ENCODE measurements at places on chromosomes 13 and 19. TPM values are rescaled to one million over a fixed set of nuclear protein-coding genes. Genes with fewer than 3 reads are reported as not detected.

DNA sequence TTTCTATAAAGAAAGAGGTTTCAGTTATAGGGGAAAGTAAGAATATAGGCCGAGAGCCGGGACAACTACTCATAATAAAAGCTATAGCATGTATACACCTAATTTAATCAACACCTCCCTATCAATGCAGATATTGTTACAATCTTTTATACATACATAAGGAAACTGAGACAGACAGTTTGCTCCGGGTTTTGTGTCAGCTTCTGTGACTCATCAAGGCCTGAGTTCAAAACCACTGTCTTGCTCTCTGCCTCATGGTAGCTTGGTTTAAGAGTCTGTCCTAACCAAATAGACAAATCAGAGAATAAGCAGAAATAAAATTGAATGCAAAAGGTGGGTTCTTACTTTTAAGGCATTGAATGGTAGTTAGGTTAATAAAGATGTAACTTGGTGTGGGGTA lies 222.9 kb downstream of the GGACT start:
- H3K36me3 ChIP-seq: no peaks in the 10 kb centered on the region
- no peaks in the 10 kb centered on the region for H3K4me1 ChIP-seq
- no peak for DNase-seq

The NCAN gene
- not detected for total RNA-seq

The EXOSC5 gene
- total RNA-seq: 18.7 TPM

The TEX26 gene
- total RNA-seq: not detected

The ZNF816 gene
- total RNA-seq: 16.5 TPM
